DND-41 (cell line): ENCODE measurements at places on chromosomes 1 and 21.

GRCh38 chr1:119794230-119794875 lies 16.9 kb downstream of the REG4 start:
- no peak for DNase-seq

DNA sequence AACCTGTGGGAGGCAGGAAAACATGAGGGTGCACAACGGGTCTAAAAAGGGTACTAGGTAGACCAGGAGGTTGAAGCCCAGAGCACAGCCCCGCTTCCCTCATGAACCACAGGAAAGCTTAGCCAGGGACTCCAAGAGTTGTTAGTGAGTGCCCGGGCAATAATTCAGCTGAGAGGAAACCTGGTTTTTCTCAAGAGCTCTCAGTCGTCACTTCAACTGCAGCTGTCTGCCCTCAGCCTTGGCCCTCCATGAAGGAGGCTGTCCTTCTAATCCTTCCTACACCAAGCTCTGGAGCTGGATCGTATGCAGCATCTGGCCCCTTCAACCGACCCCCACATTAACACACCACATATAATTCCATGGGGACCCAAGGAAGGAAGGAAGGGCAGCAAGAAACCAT lies 77.0 kb upstream of the BACE2 start:
- no peak for DNase-seq

GRCh38 chr1:181910905-181911304 lies 150.6 kb downstream of the ZNF648 start:
- DNase-seq, result no peak

GRCh38 chr1:151612501-151613281 lies 841 bp downstream of the SNX27 start:
- DNase-seq, result peak; percentile 57

DNA sequence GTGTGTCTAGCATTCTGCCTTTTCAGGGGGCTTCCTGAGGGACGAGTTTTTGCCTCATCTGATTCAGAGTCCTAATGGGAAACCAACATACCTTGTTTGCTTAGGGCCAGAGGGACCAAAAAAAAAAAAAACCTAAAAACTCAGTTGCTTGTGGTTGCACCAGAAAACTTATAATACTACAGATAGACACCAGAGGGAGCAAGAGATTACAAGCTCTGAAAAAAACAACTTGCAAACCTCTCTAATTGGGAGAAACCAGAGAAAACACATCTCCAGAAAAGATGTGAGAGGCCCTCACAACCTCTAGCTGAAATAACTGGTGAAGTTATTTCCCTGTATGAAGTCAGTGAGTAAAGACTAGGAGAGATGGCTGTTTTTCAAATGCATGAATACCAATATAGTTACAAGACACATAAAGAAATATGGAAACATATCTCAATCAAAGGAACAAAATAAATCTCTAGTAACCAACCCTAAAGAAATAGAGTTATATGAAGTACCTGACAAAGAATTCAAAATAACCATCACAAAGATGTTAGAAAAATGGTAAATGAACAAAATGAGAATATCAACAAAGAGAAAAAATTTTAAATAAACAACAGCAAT lies 233.7 kb upstream of the NFIA start:
- no peak for DNase-seq
